ENCODE measurements at places on chromosomes 1 and 21.

GRCh38 chr1:33606272-33606671 is 133.8 kb downstream of the ZSCAN20 start:
- no peak for DNase-seq

DNA sequence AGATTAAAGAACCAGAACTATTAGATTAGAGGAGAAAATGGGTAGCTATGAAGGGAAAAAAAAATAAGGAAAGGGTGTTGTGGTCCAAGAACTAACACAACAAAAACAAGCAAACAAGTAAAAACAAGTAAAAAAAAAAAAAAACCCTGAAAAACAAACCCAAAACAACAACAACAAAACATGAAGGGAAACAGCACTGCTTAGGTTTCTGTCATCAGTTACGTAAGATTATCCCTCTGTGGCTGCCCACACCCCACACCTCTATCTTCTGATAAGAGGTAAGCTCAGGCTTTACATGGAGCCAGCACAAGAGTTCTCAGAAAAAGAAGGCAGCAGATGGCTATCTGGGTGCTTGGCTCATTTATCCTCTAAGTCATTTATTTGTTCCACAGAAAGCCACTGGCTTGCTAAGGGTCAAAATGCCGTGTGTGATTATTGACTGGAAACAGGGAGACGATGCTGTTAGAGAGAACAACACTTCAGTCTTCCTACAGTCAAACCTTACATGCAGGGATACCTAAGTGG is 57.5 kb downstream of the KIAA0319L start:
- peak; percentile 77 for DNase-seq

DNA sequence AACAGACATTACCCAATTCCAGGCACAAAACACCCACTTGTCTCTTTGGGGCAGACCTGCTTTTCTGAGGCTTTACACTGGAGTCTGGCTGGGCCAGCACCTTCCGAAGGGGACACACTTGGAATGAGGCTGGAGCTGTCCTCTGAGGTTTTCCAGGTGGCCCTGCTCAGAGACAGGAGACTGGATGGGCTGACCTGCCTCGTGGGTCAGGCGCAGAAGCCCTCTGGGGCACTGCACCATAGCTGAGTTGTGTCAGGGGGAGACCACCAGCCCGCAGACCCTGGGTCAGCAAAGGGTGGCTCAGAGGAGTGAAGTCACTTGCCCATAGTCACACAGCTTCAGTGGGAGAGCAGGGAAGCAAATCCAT is 1.8 kb downstream of the SH2D5 start:
- no peak for DNase-seq

- DNase-seq: no peak
Observed at GRCh38 chr1:213982672-213983492, 4.9 kb upstream of the PROX1 start.

GRCh38 chr1:100950781-100951180 is 54.9 kb downstream of the SLC30A7 start:
- DNase-seq: peak; percentile 73

DNA sequence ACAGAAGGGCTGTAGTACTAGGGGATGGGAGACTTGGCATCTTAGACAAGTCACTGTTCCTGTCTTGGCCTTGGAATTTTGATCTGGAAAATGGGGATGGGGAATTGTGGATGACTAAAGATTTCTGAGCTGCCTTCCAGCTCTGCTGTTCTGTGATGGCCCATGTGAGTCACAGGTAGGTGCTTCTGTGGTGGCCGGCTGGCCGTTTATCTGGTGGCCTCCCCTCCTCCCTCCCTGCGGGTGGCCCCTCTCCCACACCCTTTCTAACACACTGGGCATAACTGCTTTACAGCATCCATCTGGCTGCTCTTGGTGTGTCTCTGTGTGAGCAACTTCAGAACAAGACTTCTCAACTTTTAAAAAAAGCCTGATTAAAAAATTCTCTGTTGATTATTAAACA is 35.9 kb downstream of the KCNA2 start:
- DNase-seq: no peak

- peak; percentile 47 for DNase-seq
Observed at GRCh38 chr1:52032785-52033131, 852 bp downstream of the KTI12 start.

GRCh38 chr1:186880982-186881381 is 52.2 kb downstream of the PLA2G4A start:
- DNase-seq: peak; percentile 48

DNA sequence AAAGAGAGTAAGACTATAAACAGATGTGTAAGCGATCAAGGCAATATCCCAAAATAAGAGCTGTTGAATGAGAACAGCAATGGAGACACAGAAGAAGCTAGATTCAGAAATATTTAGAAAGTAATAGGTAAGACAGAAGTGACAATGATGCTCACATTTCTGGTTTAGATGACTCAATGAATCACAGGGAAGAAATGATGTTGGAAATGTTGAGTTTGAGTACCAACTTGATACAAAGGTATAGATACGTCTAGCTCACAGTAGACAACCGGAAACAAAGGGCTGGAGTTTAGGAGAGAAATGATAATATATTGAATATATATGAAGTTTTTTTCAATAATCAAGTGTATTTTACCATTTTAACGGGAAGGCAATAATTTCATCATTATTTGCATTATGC is 6.5 kb downstream of the GATAD2B start:
- no peak for DNase-seq

GRCh38 chr21:35988416-35989137 is 71.7 kb downstream of the SETD4 start:
- no peak for DNase-seq

DNA sequence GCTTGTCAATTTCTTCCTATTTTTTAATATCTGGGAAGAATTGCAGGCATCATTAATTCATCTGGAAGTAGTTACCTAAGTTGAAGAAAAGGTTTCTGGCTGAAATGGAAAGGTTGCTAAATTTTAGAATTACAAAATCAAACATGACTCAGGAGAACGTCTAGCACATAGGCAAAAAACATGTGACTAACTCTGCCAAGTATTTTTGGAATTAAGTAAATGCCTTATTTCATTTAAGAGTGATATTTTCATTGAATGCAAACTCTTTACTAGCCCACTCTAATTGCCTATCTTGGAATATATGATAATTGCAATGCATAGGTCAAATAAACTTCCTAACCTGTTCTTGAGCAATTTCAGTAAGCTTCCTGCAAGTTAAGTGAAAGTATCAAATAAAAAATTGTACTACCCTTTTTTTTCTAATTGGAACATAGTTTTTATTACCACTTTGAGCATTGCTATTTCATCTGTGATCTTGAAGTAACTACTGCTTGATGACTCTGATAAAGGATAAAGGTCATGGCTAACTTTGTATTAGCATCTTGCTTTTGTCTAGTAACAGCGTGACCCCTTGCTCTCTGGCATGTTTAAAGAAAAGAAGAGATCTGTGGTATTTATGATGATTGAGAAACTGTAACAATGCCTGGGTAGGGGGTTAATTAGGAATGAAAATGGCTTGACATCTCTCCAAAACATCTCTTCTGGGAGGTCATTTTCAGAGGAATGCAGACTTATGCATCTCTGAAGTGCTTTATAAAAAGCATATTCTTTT is 208.3 kb upstream of the NCAM2 start:
- DNase-seq: peak; percentile 71

GRCh38 chr1:68217618-68218017 is 14.7 kb downstream of the WLS start:
- no peak for DNase-seq

GRCh38 chr1:114467491-114467890 is 43.5 kb downstream of the TRIM33 start:
- DNase-seq: no peak

GRCh38 chr1:177385760-177386698 is 215.3 kb downstream of the BRINP2 start:
- DNase-seq: no peak

DNA sequence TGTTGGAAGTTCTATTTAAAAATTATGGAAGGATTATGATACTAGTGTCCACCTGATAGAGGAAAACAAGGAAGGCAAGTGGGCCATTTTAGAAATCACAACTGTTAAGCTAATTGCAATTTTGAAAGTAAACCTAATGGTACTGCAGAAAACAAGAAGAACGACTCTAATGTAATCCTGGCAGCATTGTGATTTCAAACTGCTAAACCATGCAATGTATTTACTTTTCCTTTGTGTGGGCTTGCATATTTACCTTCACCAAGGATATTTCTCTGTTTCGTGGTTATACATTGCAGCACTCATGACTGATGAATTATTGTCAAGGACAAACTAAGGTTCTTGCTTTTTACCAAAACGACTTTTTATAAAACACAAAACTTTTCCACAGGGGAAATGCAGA is 88.1 kb downstream of the TM2D1 start:
- DNase-seq: no peak

DNA sequence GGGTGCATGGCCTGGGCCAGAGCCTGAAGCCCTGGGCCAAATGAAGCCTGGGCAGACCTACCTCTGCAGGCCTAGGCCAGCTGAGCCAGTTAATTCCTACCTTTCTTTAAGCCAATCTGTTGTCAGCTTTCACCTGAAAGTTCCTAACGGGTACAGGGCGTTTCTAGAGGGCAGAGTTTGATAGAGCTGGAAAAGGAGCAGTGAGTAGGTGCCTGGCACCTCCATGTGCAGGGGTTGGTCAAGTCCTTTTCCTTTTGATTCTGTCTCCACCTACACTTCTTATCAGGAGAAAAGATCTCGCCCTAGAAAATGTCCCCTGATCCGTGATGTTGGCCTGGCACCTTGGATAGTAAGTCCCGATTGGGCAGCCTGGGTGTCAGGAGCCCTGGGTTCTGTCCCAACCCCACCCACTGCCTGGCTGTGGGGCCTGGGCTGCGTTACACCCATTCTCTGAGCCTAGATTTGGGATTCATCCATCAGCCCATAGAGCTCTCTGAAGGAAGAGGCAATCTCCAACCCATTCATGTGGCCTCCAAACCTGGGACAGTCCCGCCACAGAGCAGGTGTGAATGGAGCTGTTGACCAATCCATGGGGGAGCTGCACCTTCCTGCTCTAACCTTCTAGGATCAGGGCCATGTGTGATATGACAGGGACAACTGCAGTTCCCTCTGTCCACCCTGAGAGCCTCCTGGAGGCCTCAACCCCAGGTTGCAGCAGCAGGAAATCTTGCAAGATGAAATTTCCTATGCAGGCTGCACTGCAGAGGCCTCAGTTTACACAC is 304.3 kb downstream of the MATN1 start:
- no peak for DNase-seq

DNA sequence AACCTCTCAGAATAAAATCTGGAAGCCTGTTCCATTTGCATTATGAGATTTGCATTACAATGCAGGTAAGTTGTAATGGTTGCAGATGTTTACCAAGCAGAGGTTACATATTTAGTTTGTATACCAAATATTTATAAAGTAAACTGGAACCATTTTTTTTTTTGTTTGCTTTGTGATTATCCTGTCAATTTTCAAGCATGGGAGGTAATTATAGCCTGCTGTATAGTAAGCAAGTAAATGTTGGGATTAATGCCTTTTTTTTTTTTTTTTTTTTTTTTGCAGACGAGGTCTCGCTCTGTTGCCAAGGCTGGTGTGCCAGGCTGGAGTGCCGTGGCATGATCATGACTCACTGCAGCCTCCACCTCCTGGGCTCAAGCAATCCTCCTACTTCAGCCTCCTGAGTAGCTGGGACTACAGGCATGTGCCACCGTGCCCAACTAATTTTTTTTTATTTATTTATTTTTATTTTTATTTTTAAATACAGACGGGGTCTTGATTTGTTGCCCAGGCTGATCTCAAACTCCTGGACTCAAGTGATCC is 21.0 kb downstream of the NFYC start:
- no peak for DNase-seq

- no peak for DNase-seq
Observed at GRCh38 chr1:74583397-74583796, 71.0 kb upstream of the LRRC53 start.

DNA sequence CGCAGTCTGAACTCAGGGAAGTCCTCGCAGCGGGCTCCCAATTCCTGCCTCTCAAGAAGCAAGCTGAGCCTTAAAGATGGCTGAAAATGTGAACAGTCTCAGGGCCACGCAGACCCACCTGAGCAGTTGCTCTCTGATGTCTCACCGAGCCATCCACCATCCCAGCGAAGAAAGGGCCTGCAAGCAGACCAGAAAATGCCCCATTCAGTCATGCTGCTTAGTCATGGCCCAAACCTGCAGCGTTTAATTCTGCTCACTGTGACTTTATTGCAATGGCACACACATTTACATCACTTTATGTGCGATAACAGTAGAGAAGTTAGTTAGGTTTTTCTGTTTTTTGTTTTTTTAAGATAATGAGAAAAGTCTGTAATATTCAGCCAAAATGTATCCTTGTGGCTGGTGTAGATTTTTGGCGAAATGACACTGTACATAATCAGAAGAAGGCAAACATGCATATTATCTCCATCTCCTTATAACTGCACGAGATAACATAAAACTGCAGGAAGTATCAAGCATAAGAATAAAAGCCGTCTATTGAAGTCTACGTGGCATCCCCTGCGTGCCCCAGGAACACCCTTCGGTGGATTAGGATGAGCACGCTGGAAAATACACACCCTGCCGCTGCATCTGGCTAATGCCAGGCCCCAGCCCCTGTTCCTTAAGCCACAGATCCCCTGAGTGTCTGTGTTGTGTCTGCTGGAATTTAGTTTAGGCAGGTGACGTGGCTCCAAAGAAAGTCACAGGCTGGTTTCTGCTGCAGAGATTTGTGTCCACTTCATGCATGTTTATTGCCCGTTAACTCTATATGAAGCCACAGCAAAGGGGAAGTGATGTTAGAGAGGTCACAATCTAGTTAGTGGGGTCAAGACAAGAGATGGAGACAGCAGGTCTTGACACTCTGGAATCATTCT is 119.8 kb upstream of the IRF2BP2 start:
- peak; percentile 54 for DNase-seq

DNA sequence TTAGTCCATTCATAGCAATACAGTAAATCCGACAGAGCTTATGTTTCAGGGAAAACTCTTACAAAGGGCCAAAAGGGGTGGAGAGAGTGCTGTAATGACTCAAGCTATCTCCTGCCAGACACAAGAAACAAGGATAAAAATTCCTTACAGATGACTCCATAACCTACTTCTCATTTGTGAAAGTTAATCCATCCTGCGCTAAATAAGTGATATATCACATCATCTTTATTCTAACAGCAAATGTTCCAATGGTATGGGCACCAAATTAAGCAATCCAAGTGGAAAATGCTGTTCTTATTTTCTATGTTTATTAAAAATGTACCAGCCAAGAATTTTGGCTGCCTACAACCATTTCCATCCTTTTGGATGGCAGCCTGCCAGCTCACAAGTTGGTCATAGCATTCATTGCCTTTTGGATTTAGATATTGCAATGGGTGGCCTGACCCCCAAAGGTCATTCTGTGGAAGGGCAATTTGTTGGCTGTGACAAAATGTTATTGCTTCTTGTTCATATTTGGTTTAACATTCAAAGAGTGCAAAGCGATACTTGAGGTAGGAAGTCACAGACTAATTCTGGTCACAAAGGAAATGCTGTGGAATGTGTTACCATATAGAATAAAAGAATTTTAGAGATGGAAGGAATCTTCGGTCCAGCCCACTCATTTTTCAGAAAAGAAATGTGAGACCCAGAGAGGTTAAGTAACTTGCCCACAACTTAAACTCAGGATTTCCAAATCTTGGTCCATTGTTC is 2.8 kb upstream of the ENAH start:
- DNase-seq: peak; percentile 99

GRCh38 chr1:97505289-97505688 is 415.5 kb downstream of the DPYD start:
- no peak for DNase-seq

GRCh38 chr1:119908661-119909060 is 12.3 kb upstream of the ADAM30 start:
- DNase-seq: no peak
